ENCODE measurements at places on chromosomes 16 and 17.

GRCh38 chr17:8918807-8919465 is 46.6 kb downstream of the PIK3R5 start:
- no peak for DNase-seq

- no peak for DNase-seq
Measured at GRCh38 chr17:43625606-43626005, 36.1 kb downstream of the MEOX1 start.

DNA sequence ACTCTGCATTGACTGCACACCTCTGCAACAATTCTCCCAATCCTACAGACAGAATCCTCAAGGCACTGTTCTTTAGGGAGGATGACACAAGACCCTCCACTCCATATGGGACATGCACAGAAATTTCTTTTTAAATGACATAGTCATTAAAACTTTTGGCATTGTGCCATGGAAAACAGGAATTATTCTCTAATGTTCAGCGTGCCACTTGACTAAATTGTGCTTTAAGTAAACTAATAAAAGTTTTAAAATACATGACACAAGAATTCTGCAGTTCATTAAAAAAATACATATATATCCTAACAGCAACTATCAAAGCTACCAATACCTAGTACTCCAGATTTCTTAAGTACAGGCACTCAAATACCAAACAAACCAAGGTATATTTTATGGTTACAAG is 16.0 kb downstream of the CEP112 start:
- DNase-seq = no peak

DNA sequence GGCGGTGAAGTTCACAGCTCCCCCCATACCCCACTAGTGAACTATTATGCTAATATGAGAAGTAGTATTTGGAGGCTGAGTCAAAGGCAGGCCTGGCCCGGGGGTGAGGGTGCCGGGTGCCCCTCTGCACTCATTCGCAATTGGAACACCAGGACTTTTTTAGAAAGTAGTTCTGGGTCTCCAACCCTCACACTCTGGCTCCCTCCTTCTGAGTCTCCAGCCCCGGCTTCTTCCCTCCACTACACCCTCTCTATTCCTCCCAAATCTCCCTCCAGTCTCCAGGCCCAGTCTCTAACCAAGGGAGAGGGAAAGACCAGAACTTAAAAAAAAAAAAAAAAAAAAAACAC is 11.3 kb upstream of the HOXB2 start:
- DNase-seq = no peak

DNA sequence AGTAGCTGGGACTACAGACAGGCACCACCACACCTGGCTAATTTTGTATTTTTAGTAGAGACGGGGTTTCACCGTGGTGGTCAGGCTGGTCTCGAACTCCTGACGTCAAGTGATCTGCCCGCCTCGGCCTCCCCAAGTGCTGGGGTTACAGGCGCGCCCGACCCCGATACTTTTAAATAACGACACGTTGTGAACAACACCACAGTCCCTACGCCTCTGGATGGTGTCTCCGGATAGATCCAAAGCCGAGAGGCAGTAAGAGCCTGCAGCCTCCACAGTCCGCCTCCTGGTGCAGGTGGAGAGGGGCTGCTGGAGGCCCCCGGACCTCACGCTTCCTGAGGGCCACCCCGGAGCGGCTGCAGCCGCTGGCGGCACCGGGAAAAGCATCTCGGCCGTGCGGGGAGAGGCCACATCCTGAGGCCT is 741 bp upstream of the TLCD3A start:
- DNase-seq = no peak

DNA sequence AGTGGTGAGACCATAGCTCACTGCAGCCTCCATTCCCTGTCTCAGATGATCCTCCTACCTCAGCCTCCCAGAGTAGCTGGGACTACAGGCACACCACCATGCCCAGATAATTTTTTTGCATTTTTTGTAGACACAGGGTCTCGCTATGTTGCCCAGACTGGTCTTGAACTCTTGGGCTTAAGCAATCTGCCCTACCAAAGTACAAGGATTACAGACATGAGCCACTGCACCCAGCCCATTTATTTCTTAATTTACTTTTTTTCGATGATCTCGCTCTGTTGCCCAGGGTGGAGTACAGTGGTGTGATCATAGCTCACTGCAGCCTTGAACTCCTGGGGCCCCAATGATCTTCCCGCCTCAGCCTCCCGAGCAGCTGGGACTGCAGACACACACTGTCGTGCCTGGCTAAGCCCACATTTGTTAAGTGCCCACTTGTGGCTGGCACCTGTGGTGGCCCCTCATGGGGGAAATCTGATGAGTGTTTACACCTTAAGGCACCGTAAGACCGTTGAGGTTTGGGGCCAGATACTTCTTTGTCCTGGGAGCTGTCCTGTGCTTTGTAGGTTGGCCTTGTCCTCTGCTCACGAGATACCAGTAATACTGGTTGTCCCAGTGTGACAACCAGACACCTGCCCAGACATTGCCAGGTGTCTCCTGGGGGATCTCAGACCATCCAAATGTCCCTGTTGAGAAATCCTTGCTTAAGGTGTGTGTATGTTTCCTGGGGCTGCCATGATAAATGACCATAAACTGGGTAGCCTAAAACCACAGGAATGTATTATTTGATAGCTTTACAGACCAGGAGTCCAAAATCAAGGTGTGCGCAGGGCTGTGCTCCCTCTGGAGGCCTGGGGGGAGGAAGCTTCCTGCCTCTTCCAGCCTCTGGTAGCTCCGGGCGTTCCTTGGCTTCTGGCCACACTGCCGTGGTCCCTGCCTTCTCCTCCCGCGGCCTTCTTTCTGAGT is 141.4 kb upstream of the GSE1 start:
- DNase-seq = no peak

All from AG08395 (cell line).